NCI-H2081 treated with DMSO at 0.1 percent for 48 hours (cell line): ENCODE measurements at places on chromosomes 11 and 22.

GRCh38 chr11:96207459-96208449 lies 135.2 kb downstream of the MAML2 start:
- DNase-seq: no peak

DNA sequence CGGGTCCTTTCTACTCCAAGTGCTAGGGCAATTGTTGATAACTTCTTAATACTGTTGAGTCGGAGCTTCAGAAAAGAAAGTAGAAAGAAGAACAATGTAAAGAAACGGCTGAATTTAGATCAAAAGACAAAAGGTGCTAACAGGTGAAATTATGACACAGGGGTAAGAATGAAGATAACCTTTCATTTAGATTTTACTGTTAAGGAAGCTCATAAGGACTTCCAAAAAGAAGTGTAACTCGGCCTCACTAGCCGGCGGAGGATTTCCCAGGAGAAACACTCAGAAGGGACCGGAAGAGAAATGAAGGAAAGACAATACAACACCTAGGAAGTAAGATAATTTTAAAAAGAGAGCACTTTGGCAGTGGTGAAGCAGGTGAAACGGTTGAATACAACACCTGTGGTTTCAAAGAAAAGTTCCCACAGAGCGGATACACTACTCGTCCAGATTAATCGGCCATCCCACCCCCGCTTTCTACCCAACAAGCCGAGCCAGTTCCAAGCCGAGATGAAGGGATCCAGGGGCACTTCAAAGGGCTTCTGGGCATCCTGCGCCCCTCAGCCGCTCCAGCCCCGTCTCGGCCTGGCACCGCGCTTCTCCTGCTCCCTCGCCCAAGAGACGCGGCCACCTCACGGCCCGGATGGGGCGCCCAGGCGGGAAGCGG lies 737 bp downstream of the PPP2R1B start:
- no peak for DNase-seq

GRCh38 chr11:1343391-1344055 lies 34.1 kb upstream of the TOLLIP start:
- DNase-seq: no peak

DNA sequence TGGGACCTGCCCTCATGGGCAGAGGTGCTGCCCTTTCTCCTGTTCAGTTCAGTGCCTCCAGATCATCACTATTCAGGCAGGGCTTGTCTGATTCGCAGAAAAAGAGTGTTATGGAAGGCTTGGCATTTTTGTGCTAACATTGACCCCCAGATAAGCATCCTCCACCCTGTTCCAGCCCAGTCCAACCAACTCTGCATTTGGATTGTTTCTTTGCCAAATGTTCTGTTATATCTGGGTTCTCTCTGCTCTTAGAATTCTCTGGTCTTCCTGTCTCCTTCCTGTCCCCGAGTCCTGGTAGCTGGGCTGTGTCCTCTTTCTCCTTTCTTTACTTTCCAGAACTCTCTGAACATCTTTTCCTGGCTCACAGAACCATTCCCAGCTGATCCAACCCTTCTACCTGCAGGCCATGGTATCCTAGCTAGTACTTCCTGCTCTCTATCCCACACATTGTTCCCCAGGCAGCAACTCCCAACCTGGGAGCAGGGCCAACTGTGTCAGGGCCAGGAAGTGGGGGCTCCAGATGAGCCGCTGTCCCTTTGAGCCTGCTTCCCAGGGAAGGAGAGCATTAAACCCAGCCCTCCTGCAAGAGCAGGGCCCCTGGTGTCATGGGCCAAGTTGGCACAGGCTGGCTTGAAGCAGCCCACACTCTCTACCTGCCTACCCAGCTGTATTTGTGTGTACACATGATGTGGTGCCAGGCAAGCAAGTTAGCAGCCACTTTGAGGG lies 280.7 kb upstream of the CADM1 start:
- peak; percentile 90 for DNase-seq

DNA sequence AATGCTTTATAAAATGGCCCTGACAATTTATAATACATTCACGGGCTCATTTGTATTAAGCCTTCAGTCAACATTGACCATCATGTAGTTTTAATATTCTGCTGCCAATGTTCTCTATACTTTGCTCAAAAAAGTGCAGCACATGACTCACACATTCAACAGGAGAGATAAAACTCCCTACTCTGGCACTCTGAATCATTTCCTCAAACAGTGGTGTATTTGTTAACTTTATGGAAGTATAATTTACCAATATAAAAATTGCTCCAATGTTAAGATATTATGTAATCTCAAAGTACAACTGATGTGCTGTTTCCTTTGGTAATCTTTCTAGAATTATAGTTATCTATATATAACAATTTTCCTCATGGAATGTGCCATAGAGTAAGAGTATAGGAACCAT lies 39.9 kb downstream of the MAML2 start:
- no peak for DNase-seq

DNA sequence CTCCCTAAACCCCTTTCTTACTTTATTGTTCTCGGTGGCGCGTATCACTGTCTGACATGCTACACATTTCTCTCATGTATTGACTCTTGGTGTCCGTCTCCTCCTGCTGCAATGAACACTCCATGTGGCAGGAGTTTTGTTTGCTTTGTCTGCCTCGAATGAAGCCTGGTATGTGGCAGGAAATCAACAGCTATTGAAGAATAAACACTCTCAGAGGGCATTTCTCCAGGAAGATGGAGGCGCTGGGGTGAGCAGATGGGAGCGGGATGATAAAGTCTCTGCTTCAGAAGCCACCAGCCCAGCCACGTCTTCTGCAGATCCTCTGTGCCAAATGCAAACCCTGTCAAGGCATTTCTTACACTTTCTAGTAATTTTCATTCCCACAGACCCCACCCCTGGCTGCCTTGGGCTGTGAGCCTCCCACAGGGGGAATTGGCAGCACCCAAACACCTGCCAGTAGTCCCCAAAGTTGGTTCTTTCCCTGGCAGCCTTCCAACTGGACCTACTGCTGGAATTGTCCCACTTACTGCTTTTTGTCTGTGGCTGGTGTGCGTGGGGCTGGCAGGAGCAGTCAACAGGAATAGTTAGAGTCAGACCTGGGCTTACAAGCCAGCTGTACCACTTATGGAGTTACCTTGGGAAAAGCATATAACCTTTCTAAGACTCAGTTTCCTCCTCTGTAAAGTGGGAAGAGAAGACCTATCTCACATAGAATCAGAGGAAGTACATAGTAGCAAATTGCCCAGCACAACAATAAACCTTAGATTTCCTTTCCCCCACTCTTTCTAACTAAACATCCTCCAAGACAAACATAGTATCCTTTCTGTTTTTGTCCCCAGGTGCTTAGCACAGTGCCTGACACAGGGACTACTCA lies 13.3 kb upstream of the IL10RA start:
- no peak for DNase-seq

GRCh38 chr11:44617671-44618461 lies 52.4 kb downstream of the CD82 start:
- no peak for DNase-seq

GRCh38 chr11:118136801-118137200 lies 15.8 kb downstream of the SCN4B start:
- DNase-seq: no peak

- DNase-seq: no peak
Observed at GRCh38 chr11:70888061-70888460, 364.3 kb downstream of the SHANK2 start.

GRCh38 chr11:69373251-69373635 lies 79.3 kb downstream of the MYEOV start:
- no peak for DNase-seq

- DNase-seq: no peak
Observed at GRCh38 chr11:10305964-10306918, 1.4 kb downstream of the ADM start.
